ENCODE measurements at places on chromosomes 3 and 15. TPM values are rescaled to one million over a fixed set of nuclear protein-coding genes. Genes with fewer than 3 reads are reported as not detected.

GRCh38 chr15:75045332-75046015 is 22.1 kb downstream of the PPCDC start:
- peak overlapping the region; percentile 92 for H3K27ac ChIP-seq
- peaks cover 64% of the 10 kb centered on the region for H3K4me1 ChIP-seq
- peak overlapping the region; percentile 59 for H3K4me3 ChIP-seq
- peaks cover 51% of the 10 kb centered on the region for H3K36me3 ChIP-seq
- no peak for DNase-seq

Gene TEX55
- not detected for total RNA-seq

DNA sequence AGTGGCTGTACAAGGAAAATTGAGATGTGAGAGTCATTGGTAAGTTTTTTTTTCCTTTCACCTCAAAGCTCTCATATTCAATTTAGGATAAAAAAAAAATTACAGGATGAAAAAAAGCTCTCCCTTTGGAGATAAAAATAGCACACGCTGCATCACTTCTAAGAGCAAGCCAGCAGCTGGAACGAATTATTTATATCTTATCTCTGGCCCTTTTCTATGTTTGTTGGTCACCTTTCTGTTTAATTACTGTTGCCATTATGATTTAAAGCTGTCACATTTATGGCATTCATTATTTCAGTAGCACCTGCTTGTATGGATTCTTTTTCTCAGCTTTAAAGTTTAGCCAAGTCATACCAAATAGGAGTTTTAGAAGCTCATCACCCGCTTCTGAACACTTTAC is 171.6 kb upstream of the PDZRN3 start:
- no peaks in the 10 kb centered on the region for H3K27me3 ChIP-seq
- no peak overlapping the region for H3K27ac ChIP-seq
- no peaks in the 10 kb centered on the region for H3K4me1 ChIP-seq
- H3K36me3 ChIP-seq, result no peaks in the 10 kb centered on the region
- no peak overlapping the region for H3K4me3 ChIP-seq

- no peaks in the 10 kb centered on the region for H3K36me3 ChIP-seq
- H3K27ac ChIP-seq, result no peak overlapping the region
- H3K4me1 ChIP-seq, result peaks cover 9% of the 10 kb centered on the region
- no peak for DNase-seq
- no peak overlapping the region for H3K4me3 ChIP-seq
- peaks cover 3% of the 10 kb centered on the region for H3K27me3 ChIP-seq
Measured at GRCh38 chr15:39588531-39589192, 7.8 kb downstream of the THBS1 start.

DNA sequence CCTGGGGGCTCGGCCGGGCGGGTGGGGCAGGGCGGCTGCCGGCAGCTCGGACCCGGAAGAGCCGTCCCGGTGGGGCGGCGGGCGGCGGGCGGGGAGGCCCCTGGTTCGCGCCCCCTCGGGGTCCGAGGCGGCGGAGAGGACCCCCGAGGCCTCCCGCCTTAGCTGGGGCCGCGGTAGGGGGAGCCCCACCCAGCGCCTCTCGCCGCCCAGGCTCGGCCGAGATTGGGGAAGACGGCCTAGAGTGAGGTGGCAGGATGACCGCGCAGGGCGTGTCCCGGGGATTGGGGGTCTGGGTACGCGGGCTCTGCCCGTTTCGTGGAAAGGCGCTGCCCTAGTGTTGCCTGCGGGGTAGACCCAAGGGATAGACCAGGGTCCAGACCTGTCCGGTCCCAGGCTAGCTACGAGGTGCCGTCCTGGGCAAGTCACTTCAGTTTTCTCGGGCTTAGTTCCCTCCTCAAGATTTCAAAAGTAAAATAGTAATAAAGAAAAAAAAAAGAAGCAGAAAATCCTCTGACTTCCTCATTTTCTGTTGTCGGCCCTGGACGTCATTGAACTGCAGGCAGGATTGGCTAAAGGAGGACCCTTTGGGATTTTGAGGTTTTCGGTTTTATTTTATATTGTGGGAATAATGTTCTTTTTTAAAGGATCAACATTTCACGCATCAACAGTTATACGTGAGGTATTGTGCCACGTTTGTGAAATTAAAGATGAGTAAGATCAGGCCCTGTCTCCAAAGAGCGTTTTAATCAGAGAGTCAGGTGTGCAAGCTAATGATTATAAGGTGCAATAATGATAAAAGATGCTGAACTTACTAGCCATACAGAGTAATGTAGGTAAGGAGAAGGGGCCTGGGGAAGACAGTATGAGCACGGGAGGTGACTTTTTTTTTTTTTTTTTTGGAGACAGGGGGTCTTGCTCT is 679 bp downstream of the IQGAP1 start:
- H3K36me3 ChIP-seq, result peaks cover 38% of the 10 kb centered on the region
- DNase-seq, result peak; percentile 82
- peak overlapping the region; percentile 95 for H3K4me3 ChIP-seq
- peak overlapping the region; percentile 94 for H3K27ac ChIP-seq
- no peaks in the 10 kb centered on the region for H3K27me3 ChIP-seq
- peaks cover 50% of the 10 kb centered on the region for H3K4me1 ChIP-seq

Gene ZDHHC19
- not detected for total RNA-seq

DNA sequence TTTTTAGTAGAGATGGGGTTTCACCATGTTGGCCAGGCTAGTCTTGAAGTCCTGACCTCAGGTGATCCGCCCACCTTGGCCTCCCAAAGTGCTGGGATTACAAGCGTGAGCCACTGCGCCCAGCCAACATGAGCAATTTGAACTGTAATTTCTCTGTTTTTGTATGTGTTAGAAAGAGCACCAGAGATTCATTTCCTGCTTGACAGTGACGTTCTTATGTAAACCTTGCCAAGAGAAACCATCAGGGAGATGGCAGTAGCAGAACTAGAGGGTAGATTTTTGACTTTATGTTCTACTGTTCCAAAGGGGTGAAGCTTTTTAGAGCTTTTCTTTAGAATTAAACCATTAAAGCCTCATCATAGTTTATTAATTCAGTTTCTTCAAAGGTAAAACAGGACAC is 148.1 kb upstream of the UMPS start:
- no peaks in the 10 kb centered on the region for H3K36me3 ChIP-seq
- peaks cover 9% of the 10 kb centered on the region for H3K4me1 ChIP-seq

- H3K27me3 ChIP-seq, result no peaks in the 10 kb centered on the region
- H3K36me3 ChIP-seq, result peaks cover 15% of the 10 kb centered on the region
Measured at GRCh38 chr3:196398782-196399181, 33.4 kb downstream of the UBXN7 start.

DNA sequence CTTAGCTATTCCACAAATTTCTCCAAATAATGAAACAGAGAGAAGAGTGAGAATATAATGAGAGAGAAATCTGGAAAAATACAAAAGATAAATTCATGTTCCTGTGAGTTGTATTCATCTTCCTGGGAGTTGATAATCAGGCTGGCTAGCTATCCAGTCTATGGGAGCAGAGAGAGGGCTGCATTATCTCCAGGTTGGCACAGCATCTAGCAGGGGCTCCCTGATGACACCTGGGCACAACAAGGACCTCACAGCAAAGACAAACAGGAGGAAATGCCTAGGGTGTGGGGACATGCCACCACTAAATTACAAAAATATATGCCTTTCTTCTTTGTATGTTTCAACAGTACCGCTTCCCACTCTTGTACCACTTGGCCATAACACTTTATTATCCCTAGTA is 1.9 kb downstream of the EHD4 start:
- H3K36me3 ChIP-seq, result peaks cover 11% of the 10 kb centered on the region
- H3K27me3 ChIP-seq, result peaks cover 11% of the 10 kb centered on the region
- peak overlapping the region; percentile 89 for H3K27ac ChIP-seq
- DNase-seq, result no peak
- peaks cover 67% of the 10 kb centered on the region for H3K4me1 ChIP-seq
- peak overlapping the region; percentile 86 for H3K4me3 ChIP-seq

Gene VPS8
- total RNA-seq, result 71.7 TPM

DNA sequence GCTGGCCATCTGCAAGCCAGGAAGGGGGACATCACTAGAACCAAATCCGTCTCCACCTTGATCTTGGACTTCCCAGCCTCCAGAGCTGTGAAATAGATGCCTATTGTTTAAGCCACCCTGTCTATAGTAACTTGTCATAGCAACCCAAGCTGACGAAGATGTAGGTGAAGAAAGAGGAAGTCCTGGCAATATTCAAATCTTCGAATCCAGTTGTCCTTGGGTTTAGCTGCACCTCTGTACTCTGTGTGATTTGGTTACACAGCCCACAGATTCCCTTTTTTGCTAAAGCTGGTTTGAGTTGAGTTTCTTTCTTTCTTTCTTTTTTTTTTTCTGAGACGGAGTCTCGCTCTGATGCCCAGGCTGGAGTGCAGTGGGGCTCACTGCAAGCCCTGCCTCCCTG is 68.0 kb upstream of the XCR1 start:
- no peak for DNase-seq
- peaks cover 88% of the 10 kb centered on the region for H3K4me1 ChIP-seq
- H3K36me3 ChIP-seq, result peaks cover 36% of the 10 kb centered on the region
- H3K27me3 ChIP-seq, result no peaks in the 10 kb centered on the region

DNA sequence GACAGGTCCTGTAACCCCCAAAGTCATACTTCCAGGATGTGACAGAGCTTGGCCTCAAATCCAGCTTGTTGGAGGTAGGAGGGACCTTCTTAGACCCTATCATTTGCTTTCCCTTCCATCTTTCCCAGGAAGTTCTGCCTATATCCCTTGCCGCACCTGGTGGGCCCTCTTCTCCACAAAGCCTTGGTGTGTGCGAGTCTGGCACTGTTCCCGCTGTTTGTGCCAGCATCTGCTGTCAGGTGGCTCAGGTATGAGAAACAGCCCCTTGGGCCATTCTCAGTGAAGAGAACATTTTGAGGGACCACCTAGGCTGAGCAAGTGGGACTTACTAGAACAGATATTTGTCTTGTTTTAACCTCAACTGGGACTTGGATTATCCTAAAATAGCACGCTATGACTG is 1.3 kb downstream of the IL17RE start:
- H3K36me3 ChIP-seq, result no peaks in the 10 kb centered on the region
- H3K27ac ChIP-seq, result no peak overlapping the region
- no peak overlapping the region for H3K4me3 ChIP-seq
- no peak for DNase-seq

Gene ZNF774
- 1.6 TPM for total RNA-seq

Gene RPSA
- total RNA-seq, result 1,591 TPM

Gene TICRR
- total RNA-seq, result 35.5 TPM

Gene GRAMD2A
- not detected for total RNA-seq

- DNase-seq, result no peak
- peaks cover 1% of the 10 kb centered on the region for H3K36me3 ChIP-seq
- peaks cover 4% of the 10 kb centered on the region for H3K4me1 ChIP-seq
- H3K4me3 ChIP-seq, result no peak overlapping the region
- peaks cover 59% of the 10 kb centered on the region for H3K27me3 ChIP-seq
- H3K27ac ChIP-seq, result no peak overlapping the region
Measured at GRCh38 chr3:123449102-123449996, 459 bp upstream of the ADCY5 start.

- H3K4me1 ChIP-seq, result peaks cover 6% of the 10 kb centered on the region
- no peaks in the 10 kb centered on the region for H3K36me3 ChIP-seq
- H3K27ac ChIP-seq, result no peak overlapping the region
- no peaks in the 10 kb centered on the region for H3K27me3 ChIP-seq
- no peak overlapping the region for H3K4me3 ChIP-seq
Measured at GRCh38 chr3:102194760-102195159, 240.1 kb upstream of the ZPLD1 start.

Gene LINS1
- 30.1 TPM for total RNA-seq

DNA sequence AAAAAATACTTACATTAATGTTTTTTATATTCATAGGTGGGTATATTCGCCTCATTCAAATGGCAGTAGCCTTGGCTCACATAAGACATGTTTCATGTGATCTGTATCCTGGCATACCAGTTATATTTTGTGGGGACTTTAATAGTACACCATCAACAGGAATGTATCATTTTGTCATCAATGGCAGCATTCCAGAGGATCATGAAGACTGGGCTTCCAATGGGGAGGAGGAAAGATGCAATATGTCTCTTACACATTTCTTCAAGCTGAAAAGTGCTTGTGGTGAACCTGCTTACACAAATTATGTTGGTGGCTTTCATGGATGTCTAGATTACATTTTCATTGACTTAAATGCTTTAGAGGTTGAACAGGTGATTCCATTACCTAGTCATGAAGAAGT is 3.5 kb downstream of the PDE12 start:
- H3K27me3 ChIP-seq, result no peaks in the 10 kb centered on the region
- H3K36me3 ChIP-seq, result peaks cover 47% of the 10 kb centered on the region
- DNase-seq, result no peak
- peak overlapping the region; percentile 58 for H3K4me3 ChIP-seq
- H3K4me1 ChIP-seq, result peaks cover 47% of the 10 kb centered on the region

Gene DALRD3
- total RNA-seq, result 25.8 TPM

Gene MUSTN1
- total RNA-seq, result 3.0 TPM
